ENCODE measurements at places on chromosomes 6 and 20. TPM values are rescaled to one million over a fixed set of nuclear protein-coding genes. Genes with fewer than 3 reads are reported as not detected.

- no peak overlapping the region for H3K27ac ChIP-seq
- H3K4me3 ChIP-seq, result no peak overlapping the region
- H3K36me3 ChIP-seq, result no peaks in the 10 kb centered on the region
- DNase-seq, result no peak
Observed at GRCh38 chr6:14995966-14996602, 249.8 kb upstream of the JARID2 start.

POU5F1 gene
- not detected for total RNA-seq

GRCh38 chr6:56652994-56653393 is 10.3 kb upstream of the DST start:
- no peaks in the 10 kb centered on the region for H3K27me3 ChIP-seq
- no peak overlapping the region for H3K4me3 ChIP-seq
- no peak overlapping the region for H3K27ac ChIP-seq
- no peaks in the 10 kb centered on the region for H3K36me3 ChIP-seq

MAP1LC3A gene
- total RNA-seq, result 0.95 TPM

- DNase-seq, result no peak
- H3K4me3 ChIP-seq, result no peak overlapping the region
- H3K4me1 ChIP-seq, result no peaks in the 10 kb centered on the region
- H3K27ac ChIP-seq, result no peak overlapping the region
- no peaks in the 10 kb centered on the region for H3K27me3 ChIP-seq
Observed at GRCh38 chr20:62285722-62286121, 17.1 kb upstream of the ADRM1 start.

DNA sequence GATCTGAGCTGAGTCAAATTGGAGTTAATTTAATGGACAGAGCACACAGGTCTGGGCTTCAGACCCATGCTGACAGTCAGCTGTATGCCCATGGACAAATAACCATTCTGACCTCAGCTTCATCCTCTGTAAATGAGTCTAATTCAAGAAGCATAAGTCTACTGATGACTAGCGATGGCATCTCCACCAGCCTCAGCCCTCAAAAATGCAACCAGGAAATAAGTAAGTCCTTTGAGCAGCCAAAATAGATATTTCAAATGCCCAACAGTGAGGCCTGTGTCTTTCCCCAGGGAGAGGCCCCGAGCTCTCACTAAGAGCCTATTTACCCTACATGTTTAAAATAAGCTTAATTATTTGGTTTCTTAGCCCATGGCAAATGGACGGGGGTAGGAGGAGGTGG is 114.2 kb upstream of the MTHFD1L start:
- no peaks in the 10 kb centered on the region for H3K36me3 ChIP-seq
- no peak overlapping the region for H3K4me3 ChIP-seq
- no peak for DNase-seq
- H3K27ac ChIP-seq, result no peak overlapping the region
- H3K27me3 ChIP-seq, result no peaks in the 10 kb centered on the region

DNA sequence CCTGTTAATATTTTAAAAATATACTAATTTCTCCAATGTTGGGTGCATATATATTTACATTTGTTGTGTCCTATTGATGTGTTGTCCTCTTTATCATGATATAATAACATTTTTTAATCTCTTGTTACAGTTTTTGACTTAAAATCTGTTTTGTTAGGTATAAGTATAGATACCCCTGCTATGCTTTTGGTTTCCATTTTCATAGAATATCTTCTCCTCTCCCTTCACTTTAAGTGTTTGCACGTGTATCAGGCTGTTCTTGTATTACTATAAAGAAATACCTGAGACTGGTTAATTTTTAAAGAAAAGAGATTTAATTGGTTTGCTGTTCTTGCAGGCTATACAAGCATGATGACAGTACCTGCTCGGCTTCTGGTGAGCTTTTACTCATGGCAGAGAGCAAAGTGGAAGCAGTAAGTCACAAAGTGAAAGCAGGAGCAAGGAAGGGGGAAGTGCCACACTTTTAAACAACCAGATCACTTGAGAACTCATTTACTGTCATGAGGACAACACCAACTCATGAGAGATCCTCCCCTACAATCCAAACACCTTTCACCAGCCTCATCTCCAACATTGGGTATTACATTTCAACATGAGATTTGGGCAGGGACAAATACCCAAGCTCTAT is 340.5 kb upstream of the SYNCRIP start:
- no peak overlapping the region for H3K27ac ChIP-seq
- no peaks in the 10 kb centered on the region for H3K4me1 ChIP-seq
- no peaks in the 10 kb centered on the region for H3K27me3 ChIP-seq
- no peaks in the 10 kb centered on the region for H3K36me3 ChIP-seq
- DNase-seq, result no peak

Measured in Caco-2 (cell line).